ENCODE measurements at places on chromosomes 2 and 18. TPM values are rescaled to one million over a fixed set of nuclear protein-coding genes. Genes with fewer than 3 reads are reported as not detected.

- no peak overlapping the region for H3K4me3 ChIP-seq
- H3K36me3 ChIP-seq = no peaks in the 10 kb centered on the region
- no peak overlapping the region for H3K27ac ChIP-seq
Observed at GRCh38 chr18:41226186-41226585, 728.8 kb upstream of the PIK3C3 start.

SPHKAP gene
- total RNA-seq = 0.91 TPM

DNA sequence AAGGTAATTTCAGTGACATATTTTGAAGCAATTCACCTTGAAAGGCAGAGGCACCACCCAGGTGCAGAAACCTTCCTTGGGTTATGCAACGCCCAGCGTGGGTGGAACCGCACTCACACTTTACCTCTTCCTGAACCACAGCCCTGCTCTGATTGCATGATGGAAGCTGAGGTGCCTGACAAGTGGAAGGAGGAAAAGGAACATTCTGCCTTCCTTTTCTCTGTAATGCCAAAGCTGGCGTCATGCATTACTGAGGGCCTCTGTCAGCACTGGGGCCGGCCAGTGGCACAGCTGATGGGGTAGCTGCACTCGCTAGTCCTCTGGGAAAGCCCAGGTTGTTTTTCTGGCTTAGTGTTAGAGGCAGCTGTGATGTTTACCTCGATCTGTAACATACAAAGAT, 266.5 kb downstream of the NEDD4L start:
- no peak overlapping the region for H3K4me3 ChIP-seq
- no peak overlapping the region for H3K27ac ChIP-seq
- DNase-seq = peak; percentile 44
- no peaks in the 10 kb centered on the region for H3K36me3 ChIP-seq
- no peaks in the 10 kb centered on the region for H3K27me3 ChIP-seq
- H3K4me1 ChIP-seq = no peaks in the 10 kb centered on the region

GRCh38 chr2:226839951-226840350, 4.1 kb downstream of the RHBDD1 start:
- peaks cover 53% of the 10 kb centered on the region for H3K4me1 ChIP-seq
- H3K27me3 ChIP-seq = no peaks in the 10 kb centered on the region
- H3K4me3 ChIP-seq = no peak overlapping the region
- no peaks in the 10 kb centered on the region for H3K36me3 ChIP-seq

- no peaks in the 10 kb centered on the region for H3K4me1 ChIP-seq
- H3K36me3 ChIP-seq = no peaks in the 10 kb centered on the region
- no peak overlapping the region for H3K4me3 ChIP-seq
- no peaks in the 10 kb centered on the region for H3K27me3 ChIP-seq
Observed at GRCh38 chr18:25815659-25816058, 274.8 kb downstream of the SS18 start.

GRCh38 chr2:233209533-233210171, 41.8 kb upstream of the ATG16L1 start:
- H3K4me3 ChIP-seq = no peak overlapping the region
- H3K27ac ChIP-seq = peak overlapping the region; percentile 13
- no peaks in the 10 kb centered on the region for H3K4me1 ChIP-seq
- DNase-seq = peak; percentile 43

GRCh38 chr18:58034370-58034769, 9.7 kb upstream of the NEDD4L start:
- no peaks in the 10 kb centered on the region for H3K36me3 ChIP-seq
- no peak overlapping the region for H3K4me3 ChIP-seq
- H3K4me1 ChIP-seq = peaks cover 2% of the 10 kb centered on the region
- DNase-seq = no peak
- no peak overlapping the region for H3K27ac ChIP-seq

CRYBA2 gene
- not detected for total RNA-seq

EPHA4 gene
- 13.7 TPM for total RNA-seq

C2orf78 gene
- not detected for total RNA-seq

- H3K36me3 ChIP-seq = no peaks in the 10 kb centered on the region
- H3K4me1 ChIP-seq = no peaks in the 10 kb centered on the region
- no peak overlapping the region for H3K27ac ChIP-seq
- DNase-seq = peak; percentile 27
- H3K27me3 ChIP-seq = peaks cover 8% of the 10 kb centered on the region
Observed at GRCh38 chr2:109060496-109060895, 68.5 kb upstream of the SH3RF3 start.

GRCh38 chr18:56152551-56153310, 485.7 kb downstream of the TXNL1 start:
- no peaks in the 10 kb centered on the region for H3K36me3 ChIP-seq
- no peaks in the 10 kb centered on the region for H3K4me1 ChIP-seq
- no peak for DNase-seq
- no peaks in the 10 kb centered on the region for H3K27me3 ChIP-seq
- no peak overlapping the region for H3K27ac ChIP-seq
- no peak overlapping the region for H3K4me3 ChIP-seq

- no peaks in the 10 kb centered on the region for H3K27me3 ChIP-seq
- DNase-seq = no peak
- H3K4me1 ChIP-seq = no peaks in the 10 kb centered on the region
- no peak overlapping the region for H3K27ac ChIP-seq
- H3K36me3 ChIP-seq = no peaks in the 10 kb centered on the region
Observed at GRCh38 chr2:45233301-45233700, 224.0 kb upstream of the SIX2 start.

DNA sequence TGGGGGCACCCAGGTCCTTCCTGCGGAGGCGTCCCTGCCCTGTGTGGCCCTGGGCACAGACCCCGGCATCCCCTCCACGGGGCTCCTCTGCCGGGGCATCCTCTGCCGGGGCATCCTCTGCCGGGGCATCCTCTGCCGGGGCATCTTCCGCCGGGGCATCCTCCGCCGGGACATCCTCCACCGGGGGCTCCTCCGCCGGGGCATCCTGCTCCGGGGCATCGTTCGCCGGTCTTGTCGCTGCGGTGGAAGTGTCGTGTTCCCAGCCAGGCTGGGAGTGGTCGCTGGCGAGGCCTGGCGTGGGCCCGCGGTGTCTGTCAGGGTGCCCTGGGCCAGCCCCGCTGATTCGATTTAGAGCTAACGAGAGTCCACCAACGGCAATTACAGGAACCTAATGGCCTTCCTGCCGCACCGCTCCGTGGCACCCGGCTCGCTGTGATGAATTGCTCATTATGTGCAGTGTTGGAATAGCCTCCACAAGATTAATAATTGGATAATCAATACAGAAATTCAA, 115.1 kb downstream of the NFATC1 start:
- H3K27ac ChIP-seq = no peak overlapping the region
- no peak overlapping the region for H3K4me3 ChIP-seq
- peak; percentile 75 for DNase-seq
- H3K4me1 ChIP-seq = peaks cover 42% of the 10 kb centered on the region
- peaks cover 10% of the 10 kb centered on the region for H3K36me3 ChIP-seq

DNA sequence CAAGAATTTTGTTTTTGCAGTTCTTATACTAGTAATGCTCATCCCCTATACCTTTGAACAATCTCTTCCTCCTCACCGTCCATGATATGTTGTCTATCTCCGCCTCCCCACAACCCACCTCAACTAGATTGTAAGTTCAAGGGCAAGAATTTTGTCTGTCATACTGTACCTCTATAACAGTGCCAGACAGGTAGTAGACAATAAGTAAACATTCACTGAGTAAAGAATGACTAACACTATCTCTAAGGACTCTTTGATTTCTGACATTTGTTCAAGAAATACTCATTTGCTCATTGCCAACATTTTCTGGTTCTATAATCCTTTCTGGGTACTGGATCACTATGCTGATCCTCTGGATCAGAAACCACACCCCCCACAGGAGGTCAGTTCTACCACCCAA, 82.4 kb downstream of the EXOC6B start:
- H3K36me3 ChIP-seq = no peaks in the 10 kb centered on the region
- H3K27me3 ChIP-seq = no peaks in the 10 kb centered on the region
- no peak overlapping the region for H3K4me3 ChIP-seq

GRCh38 chr2:241268306-241268705, 47.2 kb downstream of the HDLBP start:
- H3K27me3 ChIP-seq = no peaks in the 10 kb centered on the region
- H3K27ac ChIP-seq = no peak overlapping the region

GRCh38 chr2:110802208-110802932, 70.0 kb downstream of the ACOXL start:
- no peak overlapping the region for H3K27ac ChIP-seq
- H3K4me1 ChIP-seq = no peaks in the 10 kb centered on the region
- no peak for DNase-seq
- H3K36me3 ChIP-seq = no peaks in the 10 kb centered on the region

SIX2 gene
- not detected for total RNA-seq

PDE1A gene
- total RNA-seq = 7.8 TPM

GPC1 gene
- 9.0 TPM for total RNA-seq

CMPK2 gene
- total RNA-seq = 12.0 TPM

- no peaks in the 10 kb centered on the region for H3K36me3 ChIP-seq
- H3K4me1 ChIP-seq = no peaks in the 10 kb centered on the region
- H3K27ac ChIP-seq = no peak overlapping the region
Observed at GRCh38 chr18:73514449-73514848, 633.2 kb downstream of the FBXO15 start.

DNA sequence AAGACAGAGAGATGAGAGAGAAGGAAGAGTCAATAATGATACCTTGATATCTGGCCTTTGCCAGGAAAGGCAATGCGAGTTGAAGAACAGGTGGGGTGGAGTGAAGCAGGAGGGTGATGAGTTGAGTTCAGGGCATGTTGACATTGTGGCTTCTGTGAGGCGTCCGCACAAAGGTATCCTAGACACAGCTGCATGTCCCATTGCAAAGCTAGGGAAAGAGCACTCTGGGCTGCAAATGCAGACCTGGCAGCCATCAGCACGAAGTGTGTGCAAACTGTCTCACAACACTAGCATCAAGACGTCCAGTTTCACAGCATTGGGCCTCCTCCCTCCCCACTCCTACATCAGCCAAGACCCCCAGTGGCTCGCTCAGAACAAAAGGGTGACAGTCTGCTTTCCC, 36.1 kb downstream of the TEX51 start:
- no peaks in the 10 kb centered on the region for H3K27me3 ChIP-seq
- no peak overlapping the region for H3K4me3 ChIP-seq
- no peak for DNase-seq
- no peaks in the 10 kb centered on the region for H3K4me1 ChIP-seq
- H3K27ac ChIP-seq = no peak overlapping the region

ELAC1 gene
- 5.3 TPM for total RNA-seq

DNA sequence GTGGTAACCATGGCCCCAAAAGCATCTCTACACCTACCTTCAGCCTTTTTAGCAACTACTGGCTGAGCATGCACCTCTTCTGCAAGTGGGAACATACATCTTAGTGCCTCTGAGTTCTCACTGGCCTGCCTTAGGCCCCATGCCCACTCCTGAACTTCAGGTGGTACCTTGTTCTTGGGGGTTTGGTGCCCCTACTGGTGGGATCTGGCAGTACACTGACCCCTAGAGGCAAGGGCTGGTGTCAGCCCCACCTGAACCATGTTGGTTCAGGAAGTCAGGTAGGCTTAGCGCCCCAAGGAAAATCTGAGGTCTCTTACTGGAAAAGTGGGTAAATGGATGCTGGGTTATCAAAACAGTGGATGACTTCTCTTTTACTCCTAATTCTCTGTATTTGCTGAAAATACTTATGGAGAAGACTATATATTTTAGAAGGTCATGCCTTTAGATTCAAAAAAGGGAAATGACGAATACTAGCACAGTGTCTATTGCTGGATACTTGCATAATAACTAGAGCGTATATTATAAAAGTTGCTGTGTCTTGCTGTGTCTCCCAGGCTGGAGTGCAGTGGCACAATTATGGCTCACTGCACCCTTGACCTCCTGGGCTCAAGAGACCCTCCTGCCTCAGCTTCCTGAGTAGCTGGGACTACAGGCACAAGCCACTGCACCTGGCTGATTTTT, 84.6 kb downstream of the RAB31 start:
- no peaks in the 10 kb centered on the region for H3K4me1 ChIP-seq
- no peak overlapping the region for H3K4me3 ChIP-seq
- no peaks in the 10 kb centered on the region for H3K27me3 ChIP-seq
- no peaks in the 10 kb centered on the region for H3K36me3 ChIP-seq
- peak overlapping the region; percentile 78 for H3K27ac ChIP-seq

ZSCAN30 gene
- total RNA-seq = 18.1 TPM

MC4R gene
- total RNA-seq = not detected

DNA sequence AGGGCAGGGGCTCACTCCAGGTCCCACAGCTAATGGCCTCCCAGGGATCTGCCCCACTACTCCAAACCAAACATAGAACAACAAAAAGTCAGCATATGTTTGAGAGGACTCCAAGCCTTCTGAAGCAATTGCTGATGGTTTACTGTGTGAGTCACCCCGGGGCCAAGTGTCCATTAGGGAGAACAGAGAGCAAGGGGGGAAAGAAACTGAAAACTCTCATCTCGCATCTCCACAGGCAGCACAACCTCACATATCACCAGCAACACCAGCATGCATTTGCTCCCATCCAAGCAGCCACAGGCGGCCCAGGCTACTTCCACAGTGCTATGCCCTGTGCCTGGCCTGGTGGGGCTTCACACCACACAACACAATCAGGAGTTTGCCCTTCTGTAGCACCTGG, 39.1 kb downstream of the CYRIA start:
- no peak overlapping the region for H3K4me3 ChIP-seq
- H3K27ac ChIP-seq = peak overlapping the region; percentile 96
- H3K27me3 ChIP-seq = no peaks in the 10 kb centered on the region
- H3K4me1 ChIP-seq = peaks cover 85% of the 10 kb centered on the region

GRCh38 chr18:63181706-63182309, 137.8 kb downstream of the BCL2 start:
- peak; percentile 39 for DNase-seq
- H3K4me1 ChIP-seq = peaks cover 82% of the 10 kb centered on the region
- H3K4me3 ChIP-seq = peak overlapping the region; percentile 24
- H3K27me3 ChIP-seq = no peaks in the 10 kb centered on the region
- no peaks in the 10 kb centered on the region for H3K36me3 ChIP-seq

DNA sequence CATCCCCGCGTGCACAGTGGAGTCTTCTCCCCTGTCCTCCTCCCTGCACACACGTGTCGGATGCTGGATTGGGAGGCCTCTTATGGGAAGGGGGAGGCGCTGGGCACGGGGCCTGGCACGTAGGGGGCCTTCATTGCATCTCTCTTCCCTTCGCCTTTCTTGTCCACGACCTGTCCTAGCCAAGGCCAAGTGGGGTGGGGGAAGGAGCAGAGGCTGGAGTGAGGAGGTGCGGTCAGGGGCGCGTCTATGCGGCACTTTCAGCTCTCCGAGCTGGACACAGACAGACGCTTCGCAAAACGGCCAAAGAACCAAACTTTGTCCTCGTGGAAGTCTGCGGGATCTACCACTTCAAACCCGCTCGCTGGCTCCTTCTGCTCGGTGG, 13.4 kb downstream of the ALPG start:
- peaks cover 38% of the 10 kb centered on the region for H3K27me3 ChIP-seq
- peak overlapping the region; percentile 57 for H3K4me3 ChIP-seq
- no peak for DNase-seq
- no peaks in the 10 kb centered on the region for H3K36me3 ChIP-seq
- H3K4me1 ChIP-seq = peaks cover 12% of the 10 kb centered on the region

ALPI gene
- total RNA-seq = not detected
